ENCODE measurements at places on chromosomes 6 and 20.

GRCh38 chr6:33812669-33813068 lies 8.9 kb upstream of the MLN start:
- DNase-seq: no peak

GRCh38 chr6:37145443-37145842 lies 24.5 kb upstream of the PIM1 start:
- no peak for DNase-seq

DNA sequence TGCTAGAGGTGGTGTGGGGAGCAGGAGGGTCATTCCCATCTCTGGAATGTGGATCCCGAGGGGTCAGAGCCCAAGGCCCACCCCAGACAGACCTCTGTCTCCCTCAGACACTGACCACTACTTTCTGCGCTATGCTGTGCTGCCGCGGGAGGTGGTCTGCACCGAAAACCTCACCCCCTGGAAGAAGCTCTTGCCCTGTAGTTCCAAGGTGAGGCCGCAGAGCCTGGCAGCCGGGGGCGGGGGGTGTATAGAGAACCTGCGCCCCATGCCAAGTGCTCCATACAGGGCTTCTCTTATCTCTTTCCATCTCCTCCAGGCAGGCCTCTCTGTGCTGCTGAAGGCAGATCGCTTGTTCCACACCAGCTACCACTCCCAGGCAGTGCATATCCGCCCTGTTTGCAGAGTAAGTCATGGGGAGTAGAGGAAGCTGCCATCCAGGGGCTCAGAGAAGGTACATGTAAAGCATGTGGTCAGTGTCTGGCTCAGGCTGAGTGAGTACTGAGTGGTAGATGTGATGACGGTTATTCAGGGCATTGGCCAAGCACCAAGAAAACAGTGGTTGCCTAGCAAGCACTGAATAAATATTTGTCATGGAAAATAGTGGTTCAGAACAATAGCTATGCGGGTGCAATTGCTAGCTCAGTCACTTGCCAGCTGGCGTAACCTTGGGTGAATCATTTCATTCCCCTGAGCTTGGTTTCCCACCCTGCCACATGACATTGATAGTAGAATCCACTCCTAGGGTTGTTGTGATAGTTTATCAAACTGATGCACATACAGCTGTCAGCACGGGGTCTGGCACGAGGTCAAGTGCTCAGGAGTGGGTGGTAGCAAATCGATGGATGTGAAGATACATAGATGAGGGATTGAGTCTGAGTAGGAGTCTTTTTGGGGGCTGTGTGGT lies 3.5 kb downstream of the PIGT start:
- DNase-seq: no peak

GRCh38 chr20:43911066-43911465 lies 3.6 kb upstream of the TOX2 start:
- no peak for DNase-seq

GRCh38 chr20:62052336-62052841 lies 13.3 kb downstream of the TAF4 start:
- DNase-seq: no peak

DNA sequence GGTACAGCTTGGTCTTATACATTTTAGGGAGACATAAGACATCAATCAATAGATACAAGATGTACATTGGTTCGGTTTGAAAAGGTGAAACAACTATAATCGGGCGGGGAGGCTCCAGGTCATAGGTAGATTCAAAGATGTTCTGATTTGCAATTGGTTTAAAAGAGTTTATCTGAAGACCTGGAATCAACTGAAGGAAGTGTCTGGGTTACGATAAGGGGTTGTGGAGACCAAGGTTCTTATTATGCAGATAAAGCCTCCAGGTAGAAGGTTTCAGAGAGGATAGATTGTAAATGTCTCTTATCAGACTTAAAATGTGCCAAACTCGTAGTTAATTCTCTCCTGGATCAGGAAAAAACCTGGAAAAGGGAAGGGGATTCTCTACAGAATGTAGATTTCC lies 5.9 kb upstream of the SERPINB6 start:
- no peak for DNase-seq

- no peak for DNase-seq
Measured at GRCh38 chr6:82987416-82987815, 78.2 kb downstream of the UBE3D start.

- no peak for DNase-seq
Measured at GRCh38 chr6:144990784-144991183, 705.6 kb downstream of the UTRN start.

DNA sequence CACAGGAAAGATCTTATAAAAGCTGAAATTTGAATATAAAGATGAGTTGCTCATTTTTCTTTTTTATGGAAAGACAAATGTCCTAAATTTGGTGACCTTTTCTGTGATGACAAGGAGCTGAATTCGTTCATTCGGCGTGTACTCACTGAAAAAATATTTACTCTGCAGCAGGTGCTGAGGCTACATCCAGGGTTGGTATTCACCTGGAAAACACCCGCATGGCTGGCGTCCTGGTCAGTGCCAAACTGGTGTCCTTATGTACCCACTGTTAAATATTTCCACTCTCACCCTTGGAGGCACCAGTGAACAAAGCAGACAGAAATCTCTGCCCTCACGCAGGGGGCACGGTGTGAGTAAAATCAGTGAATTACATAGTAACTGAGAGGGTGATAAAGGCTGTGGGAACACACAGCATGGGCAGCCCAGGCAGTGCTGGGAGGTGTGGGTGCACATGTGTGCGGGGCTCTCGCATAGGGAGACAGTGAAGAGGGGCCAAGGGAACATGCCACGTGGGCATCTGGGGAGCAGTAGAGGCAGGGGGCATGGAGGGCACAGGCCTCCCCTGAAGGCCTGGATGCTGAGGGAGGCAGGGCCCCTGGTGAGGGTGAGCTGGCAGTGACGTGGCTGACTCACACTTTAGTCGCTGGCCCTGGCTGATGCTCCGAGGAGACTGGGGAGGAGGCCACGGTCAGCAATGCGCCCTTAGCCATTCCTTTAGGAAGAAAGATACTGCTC lies 89.7 kb downstream of the INSM1 start:
- DNase-seq: no peak

DNA sequence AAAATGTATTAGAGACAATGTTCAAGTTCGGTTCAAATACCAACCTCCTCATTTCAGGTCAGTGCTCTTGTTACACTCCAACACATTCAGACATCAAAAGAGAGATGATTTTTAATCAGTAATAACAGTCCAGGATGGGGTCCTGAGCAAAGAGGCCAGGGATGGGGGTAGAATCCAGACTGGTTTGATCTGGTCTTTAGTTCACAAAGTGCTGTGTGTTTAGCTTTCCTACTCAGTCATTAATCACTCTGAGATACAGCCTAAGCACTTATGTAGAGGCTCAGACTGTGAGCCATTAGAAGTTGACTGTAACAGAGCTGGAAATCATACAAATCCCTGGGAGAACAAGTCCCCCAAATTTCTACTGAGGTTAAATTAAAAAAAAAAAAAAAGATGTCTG lies 241.6 kb downstream of the PTPRK start:
- no peak for DNase-seq

DNA sequence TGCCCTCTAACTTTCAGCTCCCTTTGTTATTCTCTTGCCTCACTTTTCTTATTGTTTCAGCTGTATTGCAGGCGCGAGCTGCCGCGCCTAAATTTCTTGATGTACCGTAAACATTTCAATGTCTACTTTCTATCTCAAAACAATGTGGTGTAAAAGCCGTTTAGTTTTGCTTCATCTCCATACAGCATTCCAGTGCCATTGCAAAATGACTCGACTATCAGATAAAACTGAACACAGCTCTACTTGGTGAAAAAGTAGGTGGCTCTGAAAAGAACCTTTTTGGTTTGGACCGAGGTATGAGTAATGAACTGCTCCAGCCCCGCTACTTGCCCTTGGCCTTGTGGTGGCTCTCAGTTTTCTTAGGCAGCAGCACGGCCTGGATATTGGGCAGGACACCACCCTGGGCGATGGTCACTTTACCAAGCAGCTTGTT lies 74.6 kb downstream of the OR2B2 start:
- no peak for DNase-seq

GRCh38 chr6:170224694-170225660 lies 65.9 kb downstream of the DLL1 start:
- DNase-seq: no peak

GRCh38 chr20:21141825-21142224 lies 15.9 kb downstream of the KIZ start:
- no peak for DNase-seq

DNA sequence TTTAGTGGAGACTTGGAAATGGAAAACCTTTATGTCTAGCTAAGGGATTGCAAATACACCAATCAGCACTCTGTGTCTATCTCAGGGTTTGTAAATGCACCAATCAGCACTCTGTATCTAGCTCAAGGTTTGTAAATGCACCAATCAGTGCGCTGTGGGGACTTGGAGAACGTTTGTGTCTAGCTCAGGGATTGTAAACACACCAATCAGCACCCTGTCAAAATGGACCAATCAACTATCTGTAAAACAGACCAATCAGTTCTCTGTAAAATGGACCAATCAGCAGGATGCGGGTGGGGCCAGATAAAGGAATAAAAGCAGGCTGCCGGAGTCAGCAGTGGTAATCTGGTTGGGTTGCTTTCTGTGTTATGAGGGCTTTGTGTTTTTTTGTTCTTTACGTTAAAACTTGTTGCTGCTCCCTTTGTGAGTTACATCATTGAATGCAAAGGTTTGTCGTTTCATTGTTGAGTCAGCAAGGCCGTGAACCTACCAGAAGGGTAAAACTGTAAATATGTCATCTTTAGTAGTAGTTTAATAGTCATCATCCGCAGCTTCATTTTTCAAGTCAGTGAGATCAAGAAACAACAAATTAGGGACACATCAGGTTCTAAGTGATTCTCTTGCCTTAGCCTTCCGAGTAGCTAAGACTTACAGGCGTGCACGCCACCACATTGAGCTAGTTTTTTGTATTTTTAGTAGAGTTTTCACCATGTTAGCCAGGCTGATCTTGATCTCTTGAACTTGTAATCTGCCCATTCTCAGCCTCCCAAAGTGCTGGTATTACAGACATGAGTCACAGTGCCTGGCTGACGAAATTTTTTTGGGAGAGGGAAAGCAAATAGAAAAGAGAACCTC lies 22.7 kb upstream of the NUP153 start:
- DNase-seq: no peak

GRCh38 chr6:131062241-131063027 lies 611 bp downstream of the EPB41L2 start:
- DNase-seq: no peak

GRCh38 chr6:129504456-129504855 lies 205.5 kb downstream of the ARHGAP18 start:
- no peak for DNase-seq

GRCh38 chr6:44075647-44076355 lies 51.5 kb downstream of the MRPL14 start:
- no peak for DNase-seq

GRCh38 chr6:92559003-92559402 lies 860.4 kb downstream of the EPHA7 start:
- DNase-seq: no peak

GRCh38 chr6:157020881-157021343 lies 243.7 kb downstream of the ARID1B start:
- peak; percentile 23 for DNase-seq

GRCh38 chr6:108874470-108875160 lies 26.4 kb downstream of the ARMC2 start:
- DNase-seq: no peak

DNA sequence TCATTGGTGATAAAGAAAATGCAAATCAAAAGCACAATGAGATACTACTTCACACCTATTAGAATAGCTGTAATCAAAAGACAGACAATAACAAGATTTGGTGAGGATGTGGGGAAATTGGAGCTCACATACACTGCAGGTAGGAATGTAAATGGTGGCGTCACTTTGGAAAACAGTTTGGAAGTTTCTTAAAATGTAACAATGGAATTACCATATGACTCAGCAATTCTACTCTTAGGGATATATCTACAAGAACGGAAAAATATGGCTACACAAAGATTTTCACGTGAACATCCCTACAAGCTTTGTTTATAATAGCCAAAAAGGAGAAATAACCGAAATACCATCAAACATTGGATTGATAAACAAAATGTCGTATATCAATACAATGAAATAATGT lies 270.4 kb downstream of the DOK5 start:
- no peak for DNase-seq

GRCh38 chr6:159865226-159865920 lies 25.4 kb upstream of the MAS1 start:
- DNase-seq: no peak

GRCh38 chr6:99458319-99458718 lies 33.2 kb upstream of the PNISR start:
- DNase-seq: no peak

DNA sequence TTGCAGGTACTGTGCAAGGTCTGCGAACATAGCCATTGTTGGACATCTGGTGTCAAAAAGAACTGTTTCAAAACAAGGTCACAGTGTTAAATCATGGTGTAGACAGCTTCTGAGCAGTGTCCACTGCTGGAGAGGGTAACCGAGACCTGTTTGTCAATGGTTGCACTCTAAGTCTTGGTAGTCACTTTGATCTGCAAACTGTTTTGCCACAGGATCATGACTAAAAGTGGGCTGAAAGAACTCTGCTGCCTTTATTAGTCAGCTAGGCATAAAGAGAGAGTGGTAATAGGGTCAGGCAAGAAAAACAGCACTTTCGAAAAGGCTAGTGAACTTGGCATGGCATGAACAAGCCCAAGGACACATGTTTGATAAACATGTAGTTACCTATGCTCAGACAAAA lies 552.3 kb upstream of the CITED2 start:
- DNase-seq: no peak

DNA sequence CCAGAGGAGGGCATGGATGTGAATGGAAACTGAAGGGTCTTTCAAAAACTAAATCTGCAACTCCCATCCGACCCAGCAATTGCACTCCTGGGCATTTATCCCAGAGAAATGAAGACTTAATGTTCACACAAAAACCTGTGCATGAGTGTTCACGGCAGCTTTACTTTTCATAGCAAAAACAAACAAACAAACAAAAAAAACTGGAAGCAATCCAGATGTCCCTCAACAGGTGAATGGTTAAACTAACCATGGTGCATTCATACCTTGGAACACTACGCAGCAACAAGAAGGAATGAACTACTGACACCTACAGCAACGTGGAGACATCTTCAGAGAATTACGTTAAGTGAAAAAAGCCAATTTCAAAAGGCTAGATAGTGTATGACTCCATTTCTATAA lies 32.2 kb downstream of the PMEPA1 start:
- DNase-seq: no peak

DNA sequence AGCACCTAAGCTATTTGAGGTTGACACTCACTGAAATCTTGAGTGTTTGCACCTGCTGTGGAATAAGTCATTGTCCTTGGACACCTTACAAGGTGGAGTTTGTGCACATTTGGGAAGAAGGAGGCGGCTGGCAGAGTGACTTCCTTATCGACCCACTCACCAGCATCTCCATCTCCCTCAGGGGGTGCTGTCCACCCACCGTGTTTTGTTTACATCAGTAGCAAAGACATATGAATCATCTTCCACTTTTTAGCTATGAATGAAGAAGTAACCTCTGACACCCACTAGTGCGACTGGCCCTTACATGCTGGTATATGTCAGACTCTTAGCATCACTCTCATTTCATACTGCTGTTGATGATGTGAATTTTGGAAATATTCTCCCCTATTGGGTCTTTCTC lies 119.5 kb upstream of the SGK1 start:
- no peak for DNase-seq

DNA sequence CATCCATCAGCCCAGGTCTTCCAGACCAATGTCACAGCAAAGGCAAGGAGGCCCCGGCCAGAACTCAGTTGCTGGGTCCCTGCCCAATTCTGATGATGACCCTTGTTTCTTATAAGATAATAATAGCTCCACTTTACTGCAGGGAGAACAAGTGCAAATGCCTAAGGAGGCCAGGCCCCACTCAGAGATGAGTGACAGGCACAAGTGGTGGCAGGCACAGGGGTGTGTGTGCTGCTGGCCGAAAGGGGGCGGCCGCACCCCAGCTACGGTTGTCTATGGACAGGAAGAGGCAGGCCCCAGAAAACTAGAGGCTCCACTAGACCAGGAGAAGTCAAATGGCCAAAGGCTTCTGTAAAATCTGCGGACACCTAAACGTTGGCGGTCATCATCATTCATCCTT lies 28.6 kb downstream of the GNAS-AS1 start:
- no peak for DNase-seq
